Astrocyte of the spinal cord (primary cell): ENCODE measurements at places on chromosomes 13 and 19.

GRCh38 chr13:39822437-39822836 is 167.0 kb downstream of the COG6 start:
- no peak for DNase-seq

DNA sequence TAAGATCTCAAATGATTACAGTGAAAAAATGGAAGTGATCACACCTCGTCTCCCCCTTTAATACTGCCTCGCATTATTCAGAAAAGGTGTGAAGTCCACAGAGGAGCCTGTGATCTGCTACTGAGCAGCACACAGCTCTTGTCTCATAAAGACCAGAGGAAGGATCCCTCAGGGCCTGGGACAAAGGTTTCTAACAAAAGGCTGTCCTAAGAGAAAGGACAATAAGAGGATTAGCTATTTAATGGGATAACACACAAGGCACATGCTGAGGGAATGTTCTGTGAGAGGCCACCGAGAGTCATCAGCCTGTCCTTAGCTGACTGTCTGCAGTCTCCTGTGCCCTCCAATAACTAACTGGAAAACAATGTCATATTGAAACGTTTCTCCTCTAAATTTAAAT is 26.7 kb downstream of the EBPL start:
- DNase-seq: no peak

GRCh38 chr13:84865783-84866221 is 933.4 kb downstream of the SLITRK6 start:
- peak; percentile 74 for DNase-seq

- DNase-seq: no peak
Observed at GRCh38 chr19:8001651-8001994, 3.8 kb downstream of the ELAVL1 start.

- no peak for DNase-seq
Observed at GRCh38 chr13:41502031-41502430, 44.7 kb downstream of the RGCC start.

DNA sequence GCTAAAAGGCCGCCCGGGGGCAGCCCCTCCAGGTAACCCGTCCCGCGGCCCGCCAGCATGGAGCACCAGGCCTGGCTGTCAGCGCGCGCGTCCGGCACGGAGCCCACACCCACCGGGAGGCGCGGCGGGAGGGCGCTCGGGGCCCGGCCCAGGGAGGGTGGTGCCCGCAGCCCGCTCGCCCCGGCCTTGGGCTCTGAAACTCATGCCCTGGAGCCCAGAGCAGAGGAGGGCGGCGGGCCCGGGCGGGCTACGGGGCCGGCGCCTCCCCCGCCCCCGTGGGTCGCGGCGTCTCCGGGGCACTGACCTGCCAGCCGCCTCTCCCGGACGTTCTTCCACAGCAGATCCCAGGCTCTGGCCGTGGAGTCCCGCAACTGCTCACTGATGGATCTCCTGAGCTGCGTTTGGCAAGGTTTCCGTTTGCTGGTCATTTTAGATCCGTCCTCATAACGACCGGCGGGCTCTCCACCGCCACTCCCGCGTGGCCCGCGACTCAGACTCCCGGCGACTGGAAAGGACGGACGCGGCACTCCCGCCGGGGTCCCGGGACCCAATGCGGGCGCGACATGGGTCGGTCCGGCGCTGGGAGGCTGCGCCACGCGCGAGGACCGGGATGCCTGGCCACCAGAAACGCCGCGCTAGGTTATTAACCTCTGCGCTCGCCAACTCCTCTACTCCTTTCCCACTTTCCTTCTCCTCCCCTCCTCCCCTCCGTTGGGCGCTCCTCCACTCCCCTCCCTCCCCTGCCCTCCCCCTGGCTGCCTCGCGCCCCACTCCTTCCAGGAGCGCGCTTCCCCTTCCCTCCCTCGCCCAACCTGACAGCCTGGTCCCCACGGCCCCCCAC is 64.7 kb upstream of the STARD13 start:
- DNase-seq: peak; percentile 39

- DNase-seq: no peak
Observed at GRCh38 chr19:49469828-49470614, 4.0 kb upstream of the FLT3LG start.

DNA sequence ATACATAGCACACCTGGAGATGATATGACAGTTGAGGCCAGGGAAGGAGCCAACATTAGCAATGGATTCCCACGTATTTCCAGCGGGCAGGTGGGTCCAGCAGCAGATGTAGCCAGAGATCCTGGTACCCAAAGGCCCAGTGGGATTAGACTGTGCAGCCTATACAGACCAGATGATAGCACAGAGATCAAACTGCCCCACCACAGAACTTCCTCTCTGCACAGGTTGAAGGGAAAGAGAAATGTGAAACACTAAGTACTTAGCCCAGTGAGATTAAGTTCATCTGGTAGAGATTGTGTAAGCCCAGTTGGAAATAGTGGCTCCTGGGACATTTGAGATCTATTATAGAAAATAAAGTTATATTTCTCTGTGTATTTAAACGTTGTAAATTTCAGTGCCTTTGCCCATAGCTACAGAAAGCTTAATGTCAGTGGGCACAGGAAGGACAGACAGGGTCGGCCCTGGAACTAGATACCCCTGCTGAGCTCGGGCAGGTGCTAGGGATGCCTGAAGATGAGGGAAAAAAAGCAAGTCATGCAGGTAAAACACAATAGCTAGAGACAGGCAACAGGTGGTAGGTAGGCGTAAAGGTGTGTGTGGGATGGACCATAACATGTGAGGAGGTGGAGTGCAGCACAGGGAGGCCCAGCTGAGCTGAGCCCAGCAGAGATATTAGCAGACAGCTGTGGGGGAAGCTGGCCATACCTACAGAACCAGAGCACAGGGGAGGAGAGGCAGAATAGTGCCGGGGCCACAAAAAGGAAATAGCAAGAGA is 27.3 kb upstream of the SPATA13 start:
- DNase-seq: no peak

DNA sequence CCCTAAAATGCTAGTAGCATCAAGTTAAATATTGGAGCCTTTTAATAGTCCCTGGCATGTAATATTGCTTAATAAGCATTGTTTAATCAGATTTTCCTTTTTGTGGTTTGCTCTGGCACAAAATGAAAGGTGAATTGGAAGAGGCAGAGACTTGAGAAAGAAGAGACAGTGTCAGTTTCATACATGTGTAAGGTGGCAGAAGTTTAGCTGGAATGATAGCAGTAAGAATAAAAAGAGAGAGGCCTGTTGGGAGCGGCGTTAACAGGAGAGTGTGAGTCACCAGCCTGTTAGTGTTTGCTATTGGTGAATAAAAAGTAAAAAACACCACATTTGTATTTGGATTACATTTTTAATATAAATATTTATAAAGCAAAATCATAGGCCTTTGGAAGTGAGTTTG is 145.3 kb downstream of the PDS5B start:
- peak; percentile 35 for DNase-seq

GRCh38 chr19:13420780-13421179 is 85.5 kb downstream of the CACNA1A start:
- no peak for DNase-seq

DNA sequence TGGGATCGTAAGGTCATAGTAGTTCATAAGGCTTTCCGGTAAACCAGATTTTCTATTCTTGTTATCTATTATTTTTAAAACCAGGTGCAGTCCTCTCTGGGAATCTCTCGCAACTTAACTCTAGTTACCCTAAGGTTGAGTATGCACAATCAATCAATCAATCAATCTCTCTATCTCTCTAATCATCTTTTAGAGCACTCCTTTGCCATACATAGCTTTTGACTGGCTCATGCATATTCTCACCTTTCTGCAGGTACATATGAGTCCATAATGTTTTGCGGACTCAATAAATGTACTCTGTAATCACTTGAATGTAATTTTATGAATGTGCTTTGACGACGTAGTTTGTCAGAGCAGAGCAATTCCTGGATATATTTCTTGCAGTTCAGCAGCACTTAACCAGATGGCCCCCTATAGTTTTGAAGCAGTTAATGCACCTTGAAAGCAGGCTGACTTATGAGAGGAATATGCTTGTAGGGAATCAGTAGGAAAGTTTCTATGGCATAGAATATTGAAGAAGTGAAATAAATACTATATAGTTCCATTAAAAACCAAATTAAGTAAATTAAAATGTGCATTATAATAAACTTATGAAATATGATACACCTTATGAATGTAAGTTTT is 524.7 kb downstream of the GPC5 start:
- no peak for DNase-seq

DNA sequence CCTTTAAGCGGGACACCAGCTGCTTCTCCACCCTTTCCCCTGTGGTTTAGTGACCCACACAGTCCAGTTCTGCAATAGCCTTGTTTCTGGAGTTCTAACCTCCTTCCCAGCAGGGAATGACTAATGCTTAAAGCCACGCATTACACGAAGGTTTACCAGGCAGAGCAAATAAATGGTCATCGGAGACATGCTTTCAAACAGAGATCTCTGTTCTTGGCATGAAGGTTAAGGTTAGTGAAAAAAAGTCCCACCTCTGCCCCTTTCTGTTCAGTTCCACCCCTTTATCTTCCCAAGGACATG is 25.3 kb upstream of the MEDAG start:
- DNase-seq: peak; percentile 93

DNA sequence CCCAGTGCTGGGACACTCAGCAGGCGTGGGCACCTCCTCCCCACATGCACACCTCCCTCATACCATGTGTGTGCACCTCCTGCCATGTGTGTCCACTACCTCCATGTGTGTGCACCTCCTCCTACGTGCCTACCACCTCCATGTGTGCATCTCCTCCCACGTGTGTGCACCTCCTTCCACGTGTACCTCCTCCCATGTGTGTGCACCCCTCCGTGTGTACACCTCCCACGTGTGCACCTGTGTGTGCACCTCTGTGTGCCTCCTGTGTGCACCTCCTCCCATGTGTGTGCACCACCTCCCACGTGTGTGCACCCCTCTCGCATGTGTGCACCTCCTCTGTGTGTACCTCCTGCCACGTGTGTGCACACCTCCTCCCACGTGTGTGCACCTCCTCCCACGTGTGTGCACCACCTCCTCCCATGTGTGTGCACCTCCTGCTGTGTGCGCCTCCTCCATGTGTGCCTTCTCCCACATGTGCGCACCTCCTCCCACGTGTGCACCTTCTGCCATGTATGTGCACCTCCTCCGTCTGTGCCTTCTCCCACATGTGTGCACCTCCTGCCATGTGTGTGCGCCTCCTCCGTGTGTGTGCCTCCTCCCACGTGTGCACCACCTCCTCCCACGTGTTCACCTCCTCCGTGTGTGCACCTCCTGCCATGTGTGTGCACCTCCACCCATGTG is 6.1 kb upstream of the C13orf46 start:
- DNase-seq: no peak
